Left ventricle myocardium inferior (tissue), 1 donor: ENCODE measurements at places on chromosomes 11 and 22. TPM values are rescaled to one million over a fixed set of nuclear protein-coding genes. Genes with fewer than 3 reads are reported as not detected.

GRCh38 chr22:38243007-38243765, 29.6 kb downstream of the TMEM184B start:
- DNase-seq: peak; percentile 42

DNA sequence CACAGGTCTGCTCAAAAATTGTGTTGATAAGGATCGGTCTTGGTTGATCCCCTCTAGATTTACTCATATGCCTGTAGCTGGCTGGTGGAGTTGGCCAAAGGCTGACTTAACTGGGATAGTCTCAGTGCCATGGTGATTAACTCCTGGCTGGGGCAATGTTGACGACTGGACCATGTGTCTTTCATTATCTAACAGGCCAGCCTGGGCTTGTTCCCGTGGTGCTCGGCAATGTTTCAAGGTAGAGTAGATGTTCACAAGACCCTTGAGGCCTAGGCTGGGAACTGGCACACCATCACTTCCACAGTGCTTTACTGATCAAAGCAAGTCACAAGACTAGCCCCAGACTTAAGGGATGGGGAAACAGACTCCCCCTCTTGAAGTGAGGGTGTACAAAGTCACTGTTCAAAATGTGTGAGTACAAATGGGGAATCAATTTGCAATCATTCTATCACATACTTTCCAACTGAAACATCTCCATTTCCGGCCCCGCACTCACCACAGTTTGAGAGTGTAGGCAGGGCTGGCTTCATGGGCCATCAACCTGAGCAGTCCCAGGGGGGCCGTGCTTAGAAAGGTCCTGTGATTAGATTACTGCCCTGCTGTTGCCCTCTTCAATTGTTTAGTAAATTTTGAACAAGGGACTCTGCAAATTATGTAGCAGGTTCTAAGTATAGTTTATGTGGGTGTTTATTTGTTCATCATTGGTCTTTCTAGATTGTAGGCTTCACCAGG, 240.8 kb downstream of the NELL1 start:
- DNase-seq: no peak

DNA sequence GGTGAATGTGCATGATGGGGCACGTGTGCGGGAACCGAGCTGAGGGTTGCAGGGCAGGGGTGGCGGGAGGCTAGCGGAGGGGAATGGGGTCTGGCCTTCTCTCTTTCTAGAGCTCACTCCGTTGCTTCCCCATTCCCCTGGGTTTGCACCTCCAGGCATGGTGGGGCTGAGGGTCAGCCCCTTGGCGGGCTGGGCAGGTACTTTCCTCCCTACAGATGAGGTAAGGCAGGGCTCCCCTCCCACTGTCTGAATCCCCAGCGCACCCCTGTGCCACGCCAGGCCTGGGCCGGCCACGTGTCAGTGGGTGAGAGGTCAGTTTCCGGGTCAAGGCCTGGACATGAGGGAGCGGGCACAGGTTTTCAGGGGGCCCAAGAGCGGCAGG, 8.9 kb downstream of the SUSD2 start:
- DNase-seq: peak; percentile 15

DBX1 gene
- not detected for total RNA-seq

DNA sequence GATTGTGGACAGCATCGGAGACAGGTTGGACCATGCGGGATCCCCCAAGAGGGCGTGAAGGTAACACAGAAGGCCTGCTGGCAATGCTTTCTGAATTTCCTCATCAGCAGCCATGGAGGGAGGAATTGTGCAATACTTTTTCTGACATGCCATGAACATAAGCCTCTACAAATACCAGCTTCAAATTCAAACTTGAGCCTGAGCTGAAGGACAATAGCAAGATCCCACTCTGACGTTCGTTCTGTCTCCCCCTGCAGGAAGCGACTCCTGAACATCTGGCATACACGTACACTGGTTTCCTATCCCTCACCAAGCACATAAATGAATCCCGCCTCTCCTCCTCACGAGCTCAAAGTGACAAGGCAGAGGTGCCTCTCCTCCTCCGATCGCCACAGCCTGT, 312.2 kb downstream of the BRD1 start:
- no peak for DNase-seq

GRCh38 chr11:134478611-134479010, 66.6 kb upstream of the B3GAT1 start:
- no peak for DNase-seq

- DNase-seq: peak; percentile 74
Observed at GRCh38 chr11:72752088-72752914, at the start of gene ARAP1. ARAP1 (minus strand) TSS chr11:72752408; CDS start chr11:72727128, 25,280 bp downstream.
